Sigmoid colon (tissue), 7 donors: ENCODE measurements at places on chromosomes 16 and 17.

DNA sequence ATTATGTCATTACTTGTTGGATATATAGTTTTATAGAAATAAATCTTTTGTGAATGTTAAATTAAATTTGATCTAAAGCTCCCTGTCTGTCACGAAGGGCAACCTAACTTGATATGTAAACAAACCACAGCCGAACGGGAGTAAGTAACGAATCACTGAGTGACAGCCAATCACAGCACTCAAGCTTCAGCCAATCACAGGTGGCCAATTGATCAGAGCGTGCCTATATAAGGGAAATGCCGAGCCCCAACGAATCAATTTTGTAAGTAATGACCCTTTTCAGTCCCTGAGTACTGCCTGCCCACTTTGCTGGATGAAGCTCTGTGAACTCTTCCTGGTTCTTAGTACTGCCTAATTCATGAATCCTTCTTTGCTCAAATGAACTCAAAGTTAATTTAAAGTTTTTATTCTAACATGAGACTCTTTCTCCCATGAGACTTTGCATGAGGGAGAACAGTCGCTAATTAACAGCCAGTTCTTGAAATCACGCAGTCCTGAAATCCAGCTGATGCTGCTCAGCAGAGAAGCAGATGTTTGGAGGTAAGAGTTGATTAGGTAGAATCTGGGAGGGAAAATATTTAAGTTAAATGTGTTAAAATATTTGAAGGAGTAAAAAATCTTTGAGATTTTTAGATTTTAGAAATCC, 302.2 kb downstream of the CNTNAP4 start:
- no peak for DNase-seq

GRCh38 chr17:27577884-27578717, 52.9 kb upstream of the LGALS9 start:
- no peak for DNase-seq

DNA sequence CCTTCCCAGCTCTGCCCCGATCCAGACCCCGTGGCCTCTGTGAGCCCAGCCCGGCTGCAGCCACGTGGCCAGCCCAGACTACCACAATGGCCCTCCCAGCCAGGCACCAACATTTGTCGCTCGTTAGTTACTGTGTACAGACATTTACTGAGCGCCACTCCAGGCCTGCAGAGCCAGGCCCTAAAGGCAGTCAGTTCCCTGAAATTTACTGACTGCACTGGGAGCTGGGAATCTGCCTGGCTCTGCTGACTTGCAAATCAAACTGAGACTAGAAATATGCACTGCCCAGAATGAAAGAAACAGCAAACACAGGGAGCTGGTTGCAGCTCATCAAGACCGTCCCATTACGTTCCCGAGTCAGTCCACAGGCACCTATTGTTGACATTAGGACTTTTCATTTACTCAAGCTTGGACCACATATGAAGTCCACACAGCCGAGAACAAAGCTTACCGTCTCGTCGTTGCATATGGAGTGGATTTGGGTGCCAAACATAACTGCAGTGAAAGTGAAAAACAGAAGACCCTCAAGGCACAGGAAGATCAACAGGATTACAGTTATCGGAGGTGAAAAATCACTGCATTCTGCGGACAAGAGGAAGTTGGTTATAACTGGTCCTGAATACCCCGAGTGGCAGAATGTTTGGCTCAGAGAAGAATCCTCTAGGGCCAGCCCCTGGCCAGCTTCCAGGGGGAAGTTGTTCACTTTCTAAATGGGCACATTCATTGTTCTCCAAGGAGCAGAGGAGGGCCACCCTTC, 34.5 kb downstream of the ZDHHC7 start:
- DNase-seq: peak; percentile 83

GRCh38 chr16:86826941-86827340, 248.6 kb downstream of the FOXL1 start:
- no peak for DNase-seq

DNA sequence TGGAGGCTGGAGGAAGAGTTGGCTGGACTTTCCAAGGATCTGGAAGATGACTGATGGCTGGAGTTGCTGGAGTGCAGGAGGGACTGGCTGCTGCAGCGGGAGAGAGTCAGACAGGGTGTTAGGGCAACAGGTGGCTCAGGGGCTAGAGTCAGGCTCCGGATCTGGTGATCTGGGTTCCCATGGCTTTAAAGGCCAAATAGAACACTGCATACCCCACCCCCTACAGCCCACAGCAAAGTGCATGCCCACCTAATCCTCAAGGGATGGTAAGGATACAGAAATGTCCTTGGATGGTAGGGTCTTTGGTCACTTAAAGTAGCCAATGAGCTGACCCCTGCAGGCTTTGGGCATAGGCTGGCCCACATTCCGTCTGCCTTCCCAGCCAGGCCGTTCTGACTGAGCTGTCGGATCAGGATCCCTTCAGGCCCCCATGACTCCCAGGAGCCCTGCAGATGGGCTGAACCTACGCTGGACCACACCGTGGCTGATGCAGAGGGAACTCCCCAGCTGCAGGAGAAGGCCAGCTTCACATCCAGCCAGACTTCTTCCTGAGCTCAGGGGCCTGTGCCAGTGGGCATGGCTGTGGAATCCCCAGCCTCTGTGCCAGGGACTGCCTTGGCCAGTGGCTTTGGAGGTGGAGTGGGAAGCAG, 13.9 kb downstream of the TNS4 start:
- no peak for DNase-seq

DNA sequence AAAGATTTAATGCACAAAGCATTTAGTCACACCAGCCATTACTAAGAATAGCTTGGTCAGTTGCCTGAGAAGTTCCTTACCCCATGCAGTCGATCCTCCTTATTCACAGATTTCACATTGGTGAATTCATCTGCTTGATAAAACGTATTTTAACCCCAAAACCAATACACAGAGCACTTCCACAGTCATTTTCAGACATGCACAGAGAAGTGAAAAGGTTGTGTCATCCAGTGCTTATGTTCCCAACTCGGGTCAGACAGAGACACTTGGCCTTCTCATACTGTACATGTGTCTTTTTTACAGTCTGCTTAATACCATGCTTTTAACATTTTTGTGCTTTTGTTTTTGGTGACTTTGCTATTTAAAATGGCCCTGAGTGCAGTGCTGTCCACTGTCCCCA, 219.7 kb downstream of the SPECC1 start:
- DNase-seq: no peak

DNA sequence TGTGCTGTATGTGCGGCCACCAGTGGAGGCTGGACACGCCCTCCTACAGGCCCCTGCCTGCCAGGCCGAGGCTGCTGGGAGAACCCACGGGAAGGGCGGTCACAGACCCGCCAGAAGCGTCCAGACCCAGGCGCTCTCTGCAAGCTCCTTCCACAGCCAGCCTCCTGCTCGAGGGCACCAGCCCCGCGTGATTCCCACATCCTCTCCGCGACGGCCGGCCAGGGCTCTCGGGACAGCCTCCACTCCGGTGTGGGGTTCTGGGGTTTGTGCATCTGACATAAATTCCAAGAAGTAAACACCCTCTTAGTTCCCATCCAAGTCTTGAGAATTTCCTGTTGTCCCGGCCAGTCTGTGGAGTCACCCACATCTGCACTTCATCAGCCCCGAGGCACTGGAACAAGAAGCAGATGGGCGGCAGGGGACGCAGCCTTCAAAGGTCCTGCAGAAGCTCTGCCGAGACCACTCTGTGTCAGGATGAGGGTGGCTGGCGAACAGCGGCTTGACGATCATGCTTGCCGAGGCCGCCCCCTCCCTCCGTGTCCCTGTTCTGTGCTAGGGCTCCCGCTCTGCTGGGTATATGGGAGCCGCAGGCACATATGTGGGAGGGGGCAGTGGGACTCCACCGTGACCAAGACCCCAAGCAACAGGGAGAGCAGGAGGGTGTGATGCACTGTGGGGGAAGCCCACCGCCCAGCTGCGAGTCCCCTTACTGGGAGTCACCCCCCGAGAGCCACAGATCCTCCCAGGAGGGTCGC, 2.4 kb upstream of the TMEM204 start:
- peak; percentile 92 for DNase-seq

DNA sequence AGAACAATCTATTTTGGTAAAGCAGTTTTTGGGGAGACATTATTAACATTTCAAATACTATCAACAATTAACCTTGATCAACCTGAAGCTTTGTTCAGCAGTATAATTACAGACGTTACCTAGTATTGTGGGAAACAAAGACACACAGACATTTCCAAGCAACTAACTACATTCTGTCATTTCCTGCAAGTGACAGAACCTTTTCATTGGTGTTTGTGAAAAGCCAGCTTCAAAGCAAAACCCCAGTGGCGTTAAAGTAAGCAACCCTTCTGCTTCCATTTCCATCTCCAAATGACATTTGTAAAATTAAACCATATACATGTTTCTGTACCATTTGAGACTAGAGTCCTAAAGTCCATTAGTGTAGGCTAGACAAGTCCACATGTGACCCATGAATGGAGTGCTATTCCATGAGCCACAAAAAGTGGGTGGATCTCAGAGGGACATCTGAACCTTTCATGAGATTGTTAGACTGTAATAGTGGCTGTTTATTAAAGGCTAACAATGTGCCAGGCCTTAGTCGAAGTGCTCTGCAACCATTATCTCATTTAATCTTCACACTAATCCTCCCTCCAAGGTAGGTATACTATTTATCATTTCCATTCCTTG, 101.2 kb downstream of the SSH2 start:
- no peak for DNase-seq

DNA sequence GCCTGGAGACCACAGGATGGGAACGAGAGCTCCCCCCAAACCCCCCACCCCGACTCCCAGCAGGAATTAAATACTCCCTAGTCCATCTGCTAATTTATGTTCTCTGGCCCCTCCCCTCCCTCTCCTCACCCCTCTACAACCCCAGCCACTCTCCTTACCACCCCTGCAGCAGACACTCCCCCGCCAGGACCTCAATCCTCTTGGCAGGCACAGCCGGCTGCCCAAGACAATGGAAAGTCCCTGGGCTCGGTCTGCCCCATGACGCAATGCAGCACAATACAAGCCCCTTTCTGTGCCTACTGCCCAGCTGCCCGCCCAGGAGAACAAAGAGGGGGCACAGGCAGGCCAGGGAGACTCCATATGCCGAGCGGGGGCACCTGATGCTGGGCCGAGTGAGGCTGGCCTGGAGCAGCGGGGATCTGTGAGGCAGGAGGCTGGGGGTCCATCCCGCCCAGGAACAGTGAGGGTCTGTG, 30.3 kb upstream of the CDC42EP4 start:
- DNase-seq: peak; percentile 98

GRCh38 chr16:49452578-49452977, 79.0 kb downstream of the C16orf78 start:
- DNase-seq: no peak
